ENCODE measurements at places on chromosomes 1 and 21. TPM values are rescaled to one million over a fixed set of nuclear protein-coding genes. Genes with fewer than 3 reads are reported as not detected.

PHF13 gene
- total RNA-seq: 16.3 TPM

LMX1A gene
- 0.42 TPM for total RNA-seq

CDK18 gene
- total RNA-seq: 3.5 TPM

GREM2 gene
- 4.7 TPM for total RNA-seq

RGS8 gene
- 0.05 TPM for total RNA-seq

PRRC2C gene
- total RNA-seq: 69.9 TPM

DCDC2B gene
- total RNA-seq: not detected

ABCG1 gene
- 12.7 TPM for total RNA-seq

PADI2 gene
- total RNA-seq: 5.6 TPM

CMPK1 gene
- 146 TPM for total RNA-seq

FAM78B gene
- total RNA-seq: 1.1 TPM

TNFRSF1B gene
- 11.7 TPM for total RNA-seq

CLDN19 gene
- total RNA-seq: 0.69 TPM

FAM163A gene
- total RNA-seq: 0.53 TPM

RIMS3 gene
- total RNA-seq: 3.1 TPM

KRTAP12-4 gene
- total RNA-seq: not detected

USP33 gene
- 193 TPM for total RNA-seq

FNDC5 gene
- 50.5 TPM for total RNA-seq

LCE1C gene
- not detected for total RNA-seq

LRRC42 gene
- 17.3 TPM for total RNA-seq

PPM1J gene
- 0.37 TPM for total RNA-seq

LCE2B gene
- not detected for total RNA-seq

ZRANB2 gene
- total RNA-seq: 162 TPM

HOOK1 gene
- total RNA-seq: 8.6 TPM

GRCh38 chr21:42261829-42262200, 42.9 kb downstream of the ABCG1 start:
- DNase-seq: no peak

DNA sequence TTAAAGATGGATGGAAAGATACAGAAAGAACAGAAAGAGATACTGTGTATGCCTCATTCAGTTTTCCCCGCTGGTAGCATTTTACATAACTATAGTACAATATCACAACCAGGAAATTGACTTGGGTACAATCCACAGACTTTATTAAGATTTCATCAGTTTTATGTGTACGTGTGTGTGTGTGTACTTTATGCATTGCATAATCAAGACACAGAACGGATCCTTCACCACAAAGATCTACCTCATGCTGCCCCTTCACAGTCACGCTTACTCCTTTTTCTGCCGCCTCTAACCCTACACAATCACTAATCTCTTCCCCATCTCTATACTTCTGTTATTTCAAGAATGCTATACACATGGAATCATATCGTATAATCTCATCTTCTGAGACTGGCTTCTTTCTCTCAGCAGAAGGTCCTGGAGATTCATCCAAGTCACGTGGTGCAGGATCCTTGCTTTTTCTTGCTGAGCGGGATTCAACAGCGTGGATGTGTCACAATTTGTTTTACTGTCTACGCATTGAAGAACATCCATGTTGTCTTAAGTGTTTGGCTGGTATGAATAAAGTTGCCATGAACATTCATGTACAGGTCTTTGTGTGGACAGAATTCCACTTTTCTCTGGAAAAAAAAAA, 76.7 kb downstream of the SLC35F3 start:
- no peak for DNase-seq

- DNase-seq: no peak
Observed at GRCh38 chr1:150065184-150065871, 2.2 kb upstream of the VPS45 start.

DNA sequence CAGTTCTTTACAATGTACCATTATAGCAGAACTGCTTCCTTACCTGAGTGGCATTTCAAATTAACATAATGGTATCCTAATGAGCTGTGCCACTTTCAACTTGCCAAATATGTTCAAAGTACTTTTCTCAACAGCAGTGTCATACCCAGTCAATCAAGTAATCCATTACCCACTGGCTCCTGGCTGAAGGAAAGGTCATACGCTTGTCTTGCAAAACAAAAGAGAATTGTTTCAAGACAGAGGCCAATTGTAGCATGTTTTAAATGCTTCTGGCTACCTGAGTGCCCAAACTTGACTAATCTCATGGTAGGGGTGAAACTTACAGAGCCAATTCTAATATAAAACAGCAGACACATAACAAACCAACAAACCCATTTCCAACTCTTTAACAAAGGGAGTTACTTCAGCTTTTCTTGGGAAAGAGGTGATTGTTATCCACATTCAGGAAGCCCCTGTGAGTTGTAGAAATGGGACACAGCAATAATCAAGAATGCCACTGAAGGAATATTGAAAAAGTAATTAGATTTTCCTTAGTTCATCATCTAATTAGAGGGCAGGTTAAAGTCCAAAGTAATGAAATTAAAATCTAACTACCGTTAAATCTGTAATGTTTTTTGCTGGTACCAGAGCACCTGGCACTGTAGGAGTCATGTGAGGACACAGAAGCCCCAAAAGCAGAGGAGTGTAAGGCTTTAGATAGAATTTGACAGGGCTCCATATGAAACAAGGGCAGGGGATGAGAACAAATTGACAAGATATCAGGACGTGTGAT, 241.9 kb downstream of the RWDD3 start:
- no peak for DNase-seq

DNA sequence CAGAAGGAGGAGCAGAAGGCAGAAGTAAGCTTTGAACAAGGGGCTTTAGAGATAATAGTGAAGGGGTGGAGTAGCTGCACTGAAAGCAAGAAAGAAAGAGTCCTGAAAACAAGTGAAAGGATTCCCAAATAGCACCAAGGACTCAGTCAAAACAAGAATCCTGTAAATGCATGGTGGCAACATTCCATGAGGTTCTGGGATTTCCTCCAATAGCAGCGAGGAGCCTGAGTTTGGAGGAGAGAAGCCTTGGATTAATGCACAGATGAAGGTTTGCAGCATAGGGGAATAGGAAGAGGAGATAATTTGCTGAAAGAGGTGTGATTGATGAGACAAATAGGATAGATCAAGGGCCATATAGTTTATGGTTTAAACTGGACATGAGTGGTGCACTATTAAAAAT, 10.9 kb downstream of the KRTAP22-2 start:
- DNase-seq: no peak

DNA sequence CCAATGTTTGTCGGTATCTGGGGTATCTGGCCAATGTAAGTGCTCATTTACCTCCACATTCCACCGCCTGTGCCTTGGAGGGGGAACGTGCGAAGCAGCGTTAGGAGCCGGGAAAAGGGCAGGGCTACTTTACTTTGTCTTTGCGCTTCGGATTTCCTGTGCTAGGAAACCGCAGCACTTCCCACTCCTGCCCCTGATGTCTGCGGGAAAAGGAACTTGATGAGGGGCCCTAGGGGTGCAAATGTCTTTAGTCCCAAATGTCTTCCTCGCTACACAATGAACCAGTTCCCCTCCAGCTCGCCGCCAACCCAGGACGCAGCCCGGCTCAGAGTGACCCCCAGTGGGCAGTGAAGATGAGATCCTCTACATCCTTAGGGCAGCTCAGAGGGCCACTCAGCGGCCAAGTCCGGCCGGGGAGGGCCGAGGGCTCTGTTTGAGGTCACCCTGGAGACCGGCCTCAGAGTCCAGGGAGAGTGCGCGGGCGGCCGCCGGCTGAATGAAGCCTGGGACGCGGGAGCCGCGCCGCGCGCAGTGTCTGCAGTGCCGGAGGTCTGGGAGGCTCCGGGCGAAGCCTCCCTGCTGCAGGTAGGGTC, at the start of gene DYNLT5:
Gene DYNLT5, plus strand, starts transcription at position 460 of the 593 bp plus-strand sequence. CDS start 2,200 bp downstream, outside the sequence.
- DNase-seq: no peak

DNA sequence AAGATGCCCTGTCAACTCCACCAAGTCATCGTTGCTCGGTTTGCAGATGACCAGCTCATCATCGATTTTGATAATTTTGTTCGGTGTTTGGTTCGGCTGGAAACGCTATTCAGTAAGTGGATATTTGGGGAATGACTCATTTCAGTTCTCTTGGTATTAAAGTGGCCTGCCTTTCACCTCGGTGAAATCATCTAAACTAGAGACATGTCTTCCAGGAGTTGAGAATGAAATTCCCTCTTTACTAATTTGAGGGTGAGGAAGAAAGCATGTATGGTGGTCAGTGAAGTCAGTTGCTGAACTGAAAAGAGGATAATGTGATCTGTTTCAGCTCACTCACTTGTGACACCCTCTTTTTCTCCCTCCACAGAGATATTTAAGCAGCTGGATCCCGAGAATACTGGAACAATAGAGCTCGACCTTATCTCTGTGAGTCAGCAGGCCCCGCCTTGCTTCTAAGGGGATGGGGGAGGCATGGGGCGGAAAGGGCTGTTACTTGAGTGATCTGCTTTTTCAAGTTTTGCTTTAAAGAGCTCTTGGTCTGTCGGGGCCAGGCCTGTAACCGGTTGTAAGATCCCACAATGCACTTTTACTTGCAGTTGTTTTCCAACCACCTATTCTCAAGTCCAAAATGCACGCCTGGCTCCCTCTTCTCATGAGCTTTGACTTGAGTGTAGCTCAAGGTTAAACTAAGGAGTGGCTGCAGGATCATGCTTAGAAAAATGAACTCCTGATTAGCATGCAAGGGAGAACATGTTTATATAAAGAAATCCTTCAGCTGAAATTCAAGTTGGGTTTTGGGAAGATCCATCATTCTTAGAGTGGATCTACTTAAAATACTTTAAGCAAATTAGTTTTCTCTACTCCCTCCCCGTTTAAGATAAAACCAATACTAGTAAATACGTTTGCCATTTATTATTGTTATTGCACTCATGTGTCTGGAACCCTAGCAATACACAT, 59.8 kb downstream of the CAPN2 start:
- no peak for DNase-seq

GRCh38 chr1:212607913-212608391, 609 bp upstream of the ATF3 start:
- DNase-seq: no peak

GRCh38 chr1:1033731-1034438, 14.0 kb downstream of the AGRN start:
- DNase-seq: no peak

GRCh38 chr1:101298663-101299062, 61.8 kb downstream of the S1PR1 start:
- DNase-seq: no peak

- no peak for DNase-seq
Observed at GRCh38 chr1:145980457-145980994, 15.9 kb downstream of the TXNIP start.

DNA sequence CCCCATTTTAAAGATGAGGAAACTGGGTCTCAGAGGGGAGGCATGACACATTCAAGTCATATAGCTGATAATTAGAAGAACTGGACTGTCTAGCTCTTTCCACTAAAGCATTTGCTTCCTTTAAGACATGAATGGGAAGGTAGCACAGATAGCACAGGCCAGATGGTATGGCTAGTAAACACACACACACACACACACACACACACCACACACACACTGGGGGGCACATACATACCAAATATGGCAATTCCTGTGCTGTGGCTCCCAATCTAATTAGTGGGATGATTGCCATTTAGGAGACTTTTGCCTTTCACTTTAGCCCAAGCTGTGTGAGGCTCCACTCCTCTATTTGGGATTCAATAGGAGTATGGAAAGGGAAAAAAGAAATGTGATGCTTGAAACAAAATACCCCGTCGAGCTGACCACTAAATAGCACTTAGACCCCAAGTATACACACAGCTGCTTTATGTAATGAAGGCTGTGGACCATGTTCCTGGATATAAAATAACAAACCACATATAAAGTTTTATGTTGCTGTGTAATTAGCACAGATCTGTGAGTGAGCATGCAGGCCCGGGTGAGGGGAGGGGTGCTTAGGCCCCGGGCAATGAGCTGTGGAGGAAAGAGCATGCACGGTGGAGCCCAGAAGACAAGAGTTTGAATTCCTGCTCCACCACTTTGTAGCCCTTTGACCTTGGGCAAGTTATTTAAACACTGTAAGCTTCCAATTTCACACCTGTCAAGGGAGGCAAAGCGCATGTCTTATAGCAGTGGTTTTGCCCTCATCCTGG, 6.8 kb upstream of the TRABD2B start:
- DNase-seq: no peak

DNA sequence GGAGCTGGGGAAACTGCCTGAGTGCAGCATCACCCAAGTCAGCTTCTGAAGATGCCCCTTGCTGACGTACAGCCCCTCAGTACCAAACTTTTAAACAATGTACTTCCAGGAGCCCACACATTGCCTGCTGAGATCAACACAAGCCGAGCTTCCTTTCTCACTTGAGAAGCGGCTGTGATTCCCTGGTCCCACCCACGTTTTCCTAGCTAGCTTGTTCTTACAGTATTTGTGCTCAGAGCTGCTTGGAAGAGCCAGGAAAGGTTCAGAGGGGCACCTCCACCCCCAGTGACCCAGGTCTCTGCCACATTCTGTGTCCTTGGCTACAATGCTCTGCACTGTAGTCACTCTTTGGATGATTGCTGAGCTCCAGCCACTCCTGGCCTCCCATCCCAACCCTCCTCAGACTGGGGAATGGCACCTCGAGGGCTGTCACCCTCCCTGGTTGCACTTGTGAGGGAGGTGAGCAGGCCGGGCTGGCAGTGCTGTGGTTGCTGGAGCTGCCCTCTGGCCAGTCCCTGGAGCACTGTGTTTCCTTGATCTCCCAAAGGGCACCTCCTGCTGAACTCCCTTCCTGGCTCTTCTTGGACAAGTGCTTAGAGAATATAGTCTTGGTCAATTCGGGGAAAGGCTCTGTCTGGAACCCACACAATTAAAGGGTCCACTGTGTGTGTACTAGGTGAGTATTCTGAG, 355.1 kb downstream of the AJAP1 start:
- DNase-seq: no peak

GRCh38 chr1:109482791-109483671, 674 bp upstream of the ATXN7L2 start:
- DNase-seq: no peak

- no peak for DNase-seq
Observed at GRCh38 chr21:44084496-44085241, 22.5 kb upstream of the PWP2 start.

DNA sequence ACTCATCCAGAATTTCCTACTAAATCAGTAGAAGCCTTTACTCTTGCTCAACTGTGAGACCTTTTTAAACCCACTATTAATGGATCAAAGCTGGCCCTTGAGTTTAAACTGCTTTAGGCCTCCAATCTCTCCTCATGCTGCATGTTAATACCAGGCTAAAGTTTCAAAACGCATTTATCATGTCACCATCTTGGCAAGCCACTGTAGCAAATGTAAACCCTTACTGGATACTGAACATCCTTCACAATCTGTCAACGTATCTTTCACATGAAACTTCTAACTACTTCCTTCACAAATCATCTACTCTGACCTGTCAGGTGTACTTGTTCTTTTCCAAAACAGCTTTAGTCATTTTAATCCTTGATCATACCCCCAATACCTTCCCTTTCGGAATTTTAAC, 3.0 kb downstream of the PAXBP1 start:
- no peak for DNase-seq

DNA sequence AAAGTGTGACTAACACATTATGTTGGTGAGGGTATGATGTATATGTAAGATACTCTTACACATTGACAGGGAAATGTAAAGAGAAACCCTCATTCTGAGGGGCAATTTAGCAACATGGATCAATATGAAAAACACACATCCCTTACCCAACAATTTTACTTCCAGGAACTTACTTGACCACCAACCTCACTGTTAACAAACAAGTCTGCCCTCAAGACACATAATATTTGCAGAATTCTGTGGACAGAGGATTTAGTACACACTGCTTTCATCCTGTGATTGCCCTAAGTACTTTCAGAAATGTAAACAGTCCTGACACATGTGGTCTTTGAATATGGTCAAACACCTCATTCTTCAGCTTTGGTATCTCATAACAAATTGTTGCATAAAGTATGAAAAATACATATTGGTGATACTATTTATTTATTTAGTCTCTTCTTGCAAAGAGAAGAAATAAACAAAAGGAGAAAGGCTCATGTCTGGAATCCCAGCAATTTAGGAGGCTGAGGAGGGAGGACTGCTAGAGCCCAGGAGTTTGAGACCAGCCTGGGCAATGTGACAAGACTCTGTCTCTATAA, 6.9 kb downstream of the USP48 start:
- no peak for DNase-seq
